ENCODE measurements at places on chromosomes 3 and 15.

DNA sequence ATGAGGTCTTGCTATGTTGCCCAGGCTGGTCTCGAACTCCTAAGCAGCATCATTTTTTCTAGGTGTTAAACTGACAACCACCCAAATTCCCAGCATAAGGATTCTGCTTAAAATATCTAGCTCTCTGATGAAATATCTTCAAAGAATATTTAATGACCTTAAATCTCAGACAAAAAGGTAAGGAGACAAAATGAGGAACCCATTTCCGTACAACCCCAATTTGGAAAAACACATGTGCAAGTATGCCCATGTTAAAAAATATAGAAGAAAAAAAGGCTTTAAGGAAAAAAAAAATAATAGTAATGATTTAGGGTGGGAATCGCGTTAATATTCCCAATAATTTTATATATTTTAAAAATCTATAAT is 1.4 kb upstream of the SACM1L start:
- DNase-seq: no peak

- DNase-seq: no peak
Observed at GRCh38 chr3:155080692-155081091, 573 bp downstream of the MME start.

DNA sequence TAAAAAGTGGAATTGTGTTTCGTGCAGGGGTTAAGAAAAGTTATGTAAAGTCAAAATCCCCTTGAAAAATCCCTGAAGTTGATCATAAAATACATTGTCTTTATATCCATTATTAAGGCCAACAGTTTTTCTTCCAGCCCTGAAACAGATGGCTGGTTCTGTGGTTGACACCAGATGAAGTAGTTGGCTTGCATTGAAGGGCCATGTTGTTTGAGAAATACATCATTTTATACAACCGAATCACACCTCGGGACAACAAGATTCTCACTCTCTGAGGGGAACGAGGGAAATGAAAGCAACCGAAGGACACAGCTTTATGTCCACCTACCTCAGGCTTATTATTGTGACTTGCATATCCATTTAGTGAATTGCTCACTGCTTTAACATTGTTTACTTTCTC is 126.0 kb upstream of the MITF start:
- DNase-seq: no peak

DNA sequence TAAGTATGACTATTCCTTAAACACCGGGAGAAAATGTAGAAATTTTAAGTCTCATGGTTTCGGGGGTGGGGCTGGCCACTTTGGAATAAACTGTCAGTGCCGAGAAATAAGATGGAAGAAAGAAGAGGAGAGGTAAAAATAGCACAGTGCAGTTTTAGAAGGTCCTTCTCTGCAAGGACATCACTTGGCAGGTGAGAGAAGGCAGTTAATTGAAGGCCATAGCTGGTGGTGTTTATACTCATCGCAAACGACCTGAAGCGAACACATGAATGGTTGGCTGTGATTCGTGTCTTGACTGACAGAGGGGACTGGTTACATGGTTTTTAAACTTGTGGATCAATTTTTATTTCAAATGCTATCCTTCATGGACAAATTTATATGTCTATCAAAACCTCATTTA is 54.9 kb upstream of the SENP5 start:
- no peak for DNase-seq

DNA sequence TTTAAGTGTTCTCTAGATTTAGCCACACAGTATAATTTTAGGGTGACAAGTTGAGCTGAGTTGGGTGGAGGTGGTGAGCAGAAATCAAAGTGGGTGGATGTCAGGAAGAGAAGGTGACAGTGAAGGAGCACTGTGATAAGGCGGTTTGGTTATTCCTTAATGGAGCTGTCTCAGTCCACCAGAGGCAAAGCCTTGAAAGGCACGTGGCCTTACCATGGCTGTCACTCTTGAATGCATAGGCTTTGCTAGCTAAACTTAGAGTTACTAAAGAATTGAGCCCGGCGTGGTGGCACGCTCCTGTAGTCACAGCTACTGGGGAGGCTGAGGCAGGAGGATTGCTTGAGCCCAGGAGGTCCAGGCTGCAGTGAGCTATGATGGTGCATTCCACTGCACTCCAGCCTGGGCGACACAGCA is 560 bp upstream of the TTLL13 start:
- no peak for DNase-seq

- no peak for DNase-seq
Observed at GRCh38 chr3:186284661-186285060, 77.4 kb downstream of the DGKG start.

GRCh38 chr15:70196372-70197316 is 98.9 kb upstream of the TLE3 start:
- DNase-seq: no peak

DNA sequence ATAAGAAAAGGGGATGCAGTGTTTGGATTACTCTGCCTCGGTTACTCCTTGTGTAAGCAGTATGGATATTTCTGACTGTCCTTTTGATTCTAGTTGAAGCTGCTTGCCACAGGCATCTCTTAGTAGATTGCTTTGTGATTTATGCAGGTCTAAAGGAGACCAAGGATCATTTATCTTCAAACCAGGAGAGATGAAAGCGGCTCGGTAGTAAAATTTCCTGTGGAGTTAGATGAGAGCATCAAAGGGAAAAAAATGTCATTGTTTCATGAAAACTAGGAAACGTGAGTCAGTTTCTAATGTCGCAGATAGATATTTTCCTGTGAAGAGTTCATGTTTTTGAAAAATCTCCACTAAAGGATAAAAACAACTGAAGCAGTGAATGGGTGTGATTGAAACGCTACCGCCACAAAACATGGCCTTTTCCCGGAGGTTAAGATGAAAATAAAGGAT is 254.0 kb upstream of the TBL1XR1 start:
- DNase-seq: no peak

DNA sequence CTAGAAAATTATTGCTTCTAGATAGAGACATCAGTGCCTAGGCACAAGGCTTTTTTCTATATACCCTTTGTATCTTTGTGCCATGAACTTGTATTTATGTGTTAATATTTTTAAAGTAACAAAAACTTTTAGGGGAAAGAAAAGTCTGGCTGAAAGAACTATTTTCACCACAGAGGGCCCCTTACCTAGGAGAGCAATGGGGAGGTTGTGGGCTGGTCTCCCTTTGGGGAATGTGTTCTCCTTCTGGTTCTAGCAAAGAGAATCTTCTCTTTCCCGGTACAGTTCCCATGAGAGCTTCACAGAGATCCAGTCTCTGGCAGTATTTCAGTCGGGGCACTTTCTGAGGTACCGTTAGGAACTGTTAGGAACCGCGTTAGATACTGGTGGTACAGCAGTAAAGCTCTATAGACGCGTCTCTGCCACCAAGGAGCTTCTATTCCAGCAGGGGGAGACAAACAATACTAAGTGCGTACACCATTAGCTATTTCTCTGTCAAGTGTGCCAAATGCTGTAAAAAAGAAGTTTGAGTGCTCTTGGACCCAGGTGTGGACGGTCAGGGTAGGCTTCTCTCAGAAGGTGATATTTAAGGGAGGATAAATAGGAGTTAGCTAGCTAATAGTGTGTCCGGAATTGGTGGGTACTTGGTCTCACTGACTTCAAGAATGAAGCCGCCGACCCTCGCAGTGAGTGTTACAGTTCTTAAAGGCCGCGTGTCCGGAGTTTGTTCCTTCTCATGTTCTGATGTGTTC is 4.6 kb upstream of the EPB42 start:
- DNase-seq: peak; percentile 84

DNA sequence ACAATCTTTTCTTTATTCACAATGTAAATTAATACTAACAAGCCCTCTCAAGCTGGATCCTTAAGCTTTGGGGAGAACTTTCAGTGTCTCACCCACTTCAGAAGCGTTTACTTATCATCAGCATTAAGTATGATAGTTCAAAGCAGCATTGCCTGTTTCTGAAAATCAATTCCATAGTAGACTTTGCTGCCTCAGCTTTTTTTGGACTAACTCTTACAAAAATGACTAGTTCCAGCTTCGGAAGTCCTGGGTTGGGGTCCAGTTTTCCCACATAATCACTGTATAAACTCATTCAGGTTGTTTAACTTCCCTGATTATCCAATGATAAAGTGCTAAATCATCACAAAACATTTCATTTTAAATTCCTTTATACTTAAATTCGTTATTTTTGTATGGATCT is 114.4 kb downstream of the NR2F2 start:
- no peak for DNase-seq

GRCh38 chr3:107456501-107456900 is 66.3 kb upstream of the BBX start:
- no peak for DNase-seq

GRCh38 chr3:100563228-100563627 is 46.2 kb upstream of the ADGRG7 start:
- no peak for DNase-seq

Measured in HT-29 (cell line).